ENCODE measurements at places on chromosomes 16 and 17.

- DNase-seq: no peak
Observed at GRCh38 chr16:88957887-88958577, 19.0 kb downstream of the CBFA2T3 start.

GRCh38 chr17:76141212-76142038 lies at the start of gene FOXJ1:
Gene FOXJ1, minus strand, starts transcription at chr17:76141245. Its CDS starts 850 bp downstream, at chr17:76140395.
- DNase-seq: peak; percentile 8

DNA sequence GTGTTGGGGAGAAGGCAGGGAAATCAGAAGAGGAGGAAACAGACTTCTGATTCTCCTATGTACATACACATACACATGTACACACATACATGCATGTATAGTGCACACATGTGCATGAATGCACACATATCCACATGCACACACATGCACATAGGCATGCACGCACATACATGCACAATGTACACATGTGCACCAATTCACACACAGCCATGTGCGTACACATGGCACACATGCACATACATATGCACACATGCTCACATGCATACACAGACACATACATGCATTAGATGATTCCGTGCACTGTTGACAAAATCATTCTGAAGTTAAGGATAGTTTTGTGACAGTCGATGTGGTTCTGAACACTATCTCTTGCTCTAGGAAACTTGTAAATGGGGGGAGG lies 214.0 kb upstream of the CDH13 start:
- no peak for DNase-seq

- DNase-seq: no peak
Observed at GRCh38 chr17:56835264-56835585, 1.3 kb downstream of the DGKE start.

DNA sequence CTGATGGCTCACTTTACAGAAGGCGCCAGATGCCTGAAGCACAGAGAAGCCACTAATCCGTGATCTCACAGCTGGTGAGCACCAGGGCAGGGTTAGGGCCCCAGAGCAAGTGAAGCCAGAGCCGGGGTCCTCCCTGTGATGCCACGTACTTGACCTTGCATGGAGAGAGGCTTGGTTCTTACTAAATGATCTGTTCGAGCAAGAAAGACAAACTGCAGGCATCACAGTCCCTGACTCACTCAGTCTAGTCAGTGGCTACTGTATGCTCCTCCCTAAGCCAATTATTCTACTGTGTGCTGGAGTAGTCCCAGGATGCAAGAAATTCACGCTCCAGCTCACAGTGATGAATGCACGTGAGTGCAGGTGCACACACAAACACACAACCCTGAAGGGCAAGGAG lies 55.4 kb downstream of the SDK2 start:
- no peak for DNase-seq

- no peak for DNase-seq
Observed at GRCh38 chr17:28901866-28902818, 737 bp downstream of the DHRS13 start.

DNA sequence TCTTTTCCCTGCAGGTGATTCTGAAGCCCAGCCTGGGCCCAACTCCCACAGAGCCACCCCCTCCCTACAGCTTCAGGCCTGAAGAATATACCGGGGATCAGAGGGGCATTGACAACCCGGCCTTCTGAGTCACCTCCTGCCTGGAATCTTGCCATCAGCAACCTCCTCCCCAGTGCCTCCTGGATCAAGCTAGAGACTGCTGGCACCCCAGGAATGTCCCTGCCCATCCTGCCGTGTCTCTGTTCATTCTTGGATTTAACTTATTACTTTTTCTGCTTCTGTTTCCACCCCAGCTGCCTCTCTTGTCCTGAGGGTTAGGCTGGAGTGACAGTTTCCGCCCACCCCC lies 4.9 kb downstream of the TMEM92 start:
- DNase-seq: no peak

DNA sequence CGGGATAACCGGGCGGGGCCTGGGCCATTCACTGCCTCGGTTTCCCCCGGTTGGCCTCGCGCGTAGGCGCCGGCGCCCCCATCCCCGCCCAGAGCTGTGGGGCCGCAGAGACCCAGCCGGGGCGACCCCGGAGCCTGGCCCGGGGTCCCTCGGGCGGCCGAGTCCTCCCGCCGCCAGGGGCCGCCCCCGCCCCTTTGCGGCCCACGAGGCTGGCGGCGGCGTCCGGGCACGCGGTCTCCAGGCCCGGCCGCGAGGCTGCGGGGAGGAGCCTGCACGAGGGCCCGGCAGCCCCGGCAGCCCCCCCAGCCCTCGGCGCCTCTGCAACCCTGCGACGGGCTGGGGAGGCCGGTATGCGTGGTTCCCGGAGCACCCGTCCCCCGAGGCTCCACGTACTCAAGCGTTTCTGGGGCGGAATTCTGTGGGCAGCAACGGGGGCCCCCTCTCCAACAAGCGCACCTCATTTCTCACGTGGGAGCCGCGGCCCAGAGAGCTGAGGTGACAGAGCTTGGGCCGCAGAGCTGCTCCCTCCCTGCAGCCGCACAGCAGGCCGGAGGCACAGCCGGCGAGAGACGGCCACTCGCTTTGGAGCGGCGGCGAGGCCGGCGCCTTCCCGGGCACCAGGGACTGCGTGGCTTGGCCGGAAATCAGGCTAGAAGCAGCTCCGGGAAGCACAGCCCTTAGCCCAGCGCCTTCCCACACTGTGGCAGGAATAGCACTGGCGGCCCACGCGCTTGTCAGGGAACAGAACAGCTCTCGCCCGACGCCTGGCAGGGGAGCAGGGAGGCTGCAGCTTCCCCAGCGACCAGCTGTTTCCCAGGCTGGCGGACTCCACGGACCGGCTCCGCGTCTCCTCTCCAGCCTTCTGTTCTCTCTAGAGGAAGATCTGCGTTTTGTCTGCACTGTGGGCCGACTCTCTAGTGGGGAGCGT lies 867 bp upstream of the LIMD2 start:
- DNase-seq: no peak

DNA sequence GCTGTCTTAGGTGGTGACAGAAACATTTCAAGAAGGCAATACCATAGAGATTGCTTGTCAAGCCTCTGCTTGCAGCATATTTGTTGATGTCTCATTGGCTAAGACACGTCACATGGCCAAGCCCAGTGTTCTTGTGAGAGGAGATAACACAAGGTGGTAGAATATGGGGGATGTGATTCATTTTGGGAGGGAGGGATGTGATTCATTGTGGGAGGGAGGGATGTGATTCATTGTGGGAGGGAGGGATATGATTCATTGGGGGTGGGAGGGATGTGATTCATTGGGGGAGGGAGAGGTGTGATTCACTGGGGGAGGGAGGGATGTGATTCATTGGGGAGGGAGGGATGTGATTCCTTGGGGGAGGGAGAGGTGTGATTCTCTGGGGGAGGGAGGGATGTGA lies 470.5 kb upstream of the SALL1 start:
- DNase-seq: no peak

DNA sequence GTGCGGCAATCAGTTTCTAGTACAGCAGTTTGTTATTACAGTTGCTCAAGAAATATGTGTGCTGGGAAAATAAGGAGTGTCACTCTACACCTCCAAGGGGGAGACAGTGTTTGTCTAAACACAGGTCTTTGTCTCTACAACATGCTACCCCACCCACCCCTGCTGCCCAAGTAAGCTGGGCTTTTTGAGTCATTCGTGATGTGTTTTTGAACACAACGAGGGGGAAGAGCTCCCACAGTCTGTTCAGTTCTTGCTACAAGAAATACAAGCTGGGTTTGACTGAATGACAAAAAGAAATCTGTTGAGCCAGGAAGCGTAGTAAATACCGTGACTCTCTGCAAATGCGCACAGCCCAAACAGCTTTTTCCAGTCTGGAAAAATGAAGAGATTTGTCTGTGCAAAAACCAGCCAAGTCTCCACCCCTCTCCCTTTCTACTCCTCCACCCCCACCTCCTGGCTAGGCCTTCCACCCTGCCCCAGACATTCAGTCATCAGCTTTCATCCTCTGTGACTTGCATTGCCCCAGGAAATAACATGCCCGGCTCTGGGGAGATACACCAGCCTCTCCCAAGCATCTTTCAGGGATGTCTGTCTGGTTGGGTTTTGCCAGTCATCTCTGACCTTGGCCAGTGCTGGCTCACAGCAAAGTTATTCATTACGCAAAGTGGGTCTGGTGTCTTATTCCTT lies 25.7 kb downstream of the CHD9 start:
- no peak for DNase-seq

GRCh38 chr17:11332706-11333105 lies 91.7 kb downstream of the SHISA6 start:
- DNase-seq: no peak

- no peak for DNase-seq
Observed at GRCh38 chr16:68074850-68075555, 10.2 kb upstream of the NFATC3 start.

DNA sequence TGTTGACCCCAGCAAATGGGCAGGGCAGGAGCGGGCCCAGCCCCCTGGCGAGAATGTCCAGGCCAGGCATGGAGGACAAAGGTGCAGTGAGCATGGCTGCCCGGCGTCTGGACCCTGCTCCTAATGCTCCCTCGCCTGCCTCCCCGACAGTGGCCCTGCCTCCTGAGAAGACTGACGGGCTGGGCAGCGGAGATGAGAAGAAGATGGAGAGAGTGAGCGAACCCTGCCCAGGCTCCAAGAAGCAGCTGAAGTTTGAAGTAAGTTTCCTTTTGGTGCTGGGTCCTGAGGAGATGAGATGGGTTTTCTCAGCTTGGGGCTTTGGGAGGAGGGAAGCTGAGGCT lies 59.7 kb downstream of the SNX20 start:
- DNase-seq: no peak

DNA sequence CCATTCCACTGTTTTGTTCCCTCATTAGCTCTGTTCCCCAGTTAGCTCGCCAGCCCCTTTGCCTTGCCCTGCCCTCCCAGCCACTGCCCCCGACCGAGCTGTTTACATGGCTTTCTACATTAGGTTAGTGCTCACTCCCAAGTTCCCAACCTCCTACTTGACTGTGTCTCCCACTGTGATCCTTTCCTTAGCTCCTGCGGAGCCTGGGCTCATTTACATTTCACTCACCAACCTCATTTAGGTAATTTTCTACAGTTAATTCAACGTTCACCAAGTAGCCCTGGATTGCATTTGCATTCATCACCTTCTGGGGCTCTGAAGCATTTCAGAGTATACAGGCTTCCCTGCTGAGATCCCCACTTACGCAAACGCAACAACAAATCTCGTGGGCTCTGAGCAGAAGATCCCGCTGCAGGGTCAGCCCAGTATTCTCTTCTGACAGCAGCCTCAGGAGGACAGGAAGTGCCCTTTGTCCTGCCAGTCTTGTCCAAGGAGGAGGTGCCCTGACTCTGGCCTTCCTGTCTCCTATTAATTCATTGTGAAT lies 325.8 kb upstream of the CCL2 start:
- no peak for DNase-seq

- DNase-seq: no peak
Observed at GRCh38 chr17:62882284-62882683, 74.2 kb upstream of the MARCHF10 start.

- DNase-seq: no peak
Observed at GRCh38 chr17:79034931-79035485, 11.0 kb downstream of the C1QTNF1 start.

DNA sequence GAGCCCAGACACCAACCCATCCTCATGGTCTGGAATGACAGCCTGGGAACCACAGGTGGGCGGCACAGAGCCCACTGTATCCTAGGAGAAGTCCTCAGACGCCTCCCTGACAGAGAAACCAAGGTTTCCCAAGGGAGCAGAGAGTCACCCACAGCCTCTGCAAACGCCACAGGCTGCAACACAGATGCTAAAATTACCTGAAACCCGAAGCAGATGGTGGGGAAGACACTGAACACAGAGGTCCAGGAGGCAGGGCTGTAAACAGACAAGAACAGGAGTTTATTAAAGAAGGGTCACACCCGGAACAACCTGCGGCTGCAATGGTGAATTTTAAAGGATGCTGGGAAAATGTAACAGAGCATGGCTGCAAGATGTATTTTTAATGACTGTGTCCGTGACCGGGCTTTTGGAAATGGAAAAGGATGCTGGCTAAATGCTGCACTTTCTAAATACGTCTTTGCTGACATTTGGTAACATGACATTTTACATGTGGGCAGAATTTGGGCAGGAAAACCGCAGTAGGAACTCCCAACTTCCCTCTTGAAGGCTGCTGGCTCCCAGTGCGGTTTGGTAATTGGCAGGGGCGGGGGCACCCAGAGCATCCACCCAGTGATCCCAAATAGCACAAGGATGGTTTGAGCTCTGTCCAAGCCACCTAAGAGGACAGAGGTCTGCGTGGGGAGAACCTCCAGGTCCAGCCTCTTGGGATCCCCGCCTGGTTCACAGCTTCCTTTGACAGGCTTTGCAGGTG lies 13.1 kb downstream of the SLC38A8 start:
- no peak for DNase-seq

- DNase-seq: no peak
Observed at GRCh38 chr17:53543472-53543871, 279.3 kb upstream of the KIF2B start.

DNA sequence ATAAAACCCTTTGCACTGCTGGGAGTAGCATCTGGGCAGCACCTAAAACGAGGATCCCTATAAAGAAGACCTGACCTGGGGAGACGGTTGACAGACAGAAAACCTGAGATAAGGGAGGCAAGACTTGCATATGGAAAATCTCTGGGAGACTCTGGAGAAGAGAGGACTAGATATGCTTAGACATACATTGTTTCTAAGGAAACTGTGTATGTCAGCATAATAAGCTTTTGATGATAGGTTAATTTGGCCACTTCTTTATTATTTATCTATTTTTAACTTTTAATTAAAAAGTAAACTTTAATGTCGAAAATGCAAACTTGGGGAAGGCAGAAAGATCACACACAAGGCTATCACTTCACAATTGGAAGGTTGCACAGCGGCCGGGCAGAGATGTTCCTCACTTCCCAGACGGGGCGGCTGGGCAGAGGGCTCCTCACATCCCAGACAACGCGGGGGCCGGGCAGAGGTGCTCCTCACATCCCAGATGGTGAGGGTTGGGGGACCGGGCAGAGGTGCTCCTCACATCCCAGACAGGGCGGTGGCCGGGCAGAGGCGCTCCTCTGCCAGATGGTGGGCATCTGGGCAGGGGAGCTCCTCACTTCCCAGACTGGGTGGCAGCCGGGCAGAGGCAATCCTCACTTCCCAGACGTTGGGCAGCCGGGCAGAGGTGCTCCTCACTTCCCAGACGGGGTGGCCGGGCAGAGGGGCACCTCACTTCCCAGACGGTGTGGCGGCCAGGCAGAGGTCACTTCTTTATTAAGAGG lies 64.3 kb upstream of the HS3ST3A1 start:
- no peak for DNase-seq

DNA sequence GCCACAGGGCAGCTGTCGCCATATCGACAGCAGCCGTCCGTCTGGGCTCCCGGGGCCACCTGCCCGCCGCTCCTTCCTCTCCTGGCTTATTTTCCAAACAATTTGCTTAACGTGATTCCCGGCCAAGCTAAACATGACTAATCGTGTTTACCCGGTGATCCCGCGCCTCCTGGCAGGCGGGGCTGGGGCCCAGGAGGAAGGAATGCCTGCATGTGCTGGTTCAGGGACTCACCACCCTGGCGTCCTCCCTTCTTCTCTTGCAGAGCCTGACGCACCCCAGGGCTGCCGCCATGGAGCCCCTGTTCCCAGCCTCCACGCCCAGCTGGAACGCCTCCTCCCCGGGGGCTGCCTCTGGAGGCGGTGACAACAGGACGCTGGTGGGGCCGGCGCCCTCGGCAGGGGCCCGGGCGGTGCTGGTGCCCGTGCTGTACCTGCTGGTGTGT lies 6.1 kb downstream of the SSTR5 start:
- DNase-seq: no peak

- no peak for DNase-seq
Observed at GRCh38 chr17:44108440-44109311, 14.8 kb downstream of the HDAC5 start.

- no peak for DNase-seq
Observed at GRCh38 chr16:85733155-85733838, 17.6 kb downstream of the C16orf74 start.
